Activated naive CD4-positive, alpha-beta T cell treated with anti-CD3 and anti-CD28 coated beads, Interleukin-2, amount 50 U/mL, for 72 hours (primary cell): ENCODE measurements at places on chromosomes 7 and 10. TPM values are rescaled to one million over a fixed set of nuclear protein-coding genes. Genes with fewer than 3 reads are reported as not detected.

Gene TEX36
- not detected for total RNA-seq

Gene PRTFDC1
- total RNA-seq, result 1.1 TPM

DNA sequence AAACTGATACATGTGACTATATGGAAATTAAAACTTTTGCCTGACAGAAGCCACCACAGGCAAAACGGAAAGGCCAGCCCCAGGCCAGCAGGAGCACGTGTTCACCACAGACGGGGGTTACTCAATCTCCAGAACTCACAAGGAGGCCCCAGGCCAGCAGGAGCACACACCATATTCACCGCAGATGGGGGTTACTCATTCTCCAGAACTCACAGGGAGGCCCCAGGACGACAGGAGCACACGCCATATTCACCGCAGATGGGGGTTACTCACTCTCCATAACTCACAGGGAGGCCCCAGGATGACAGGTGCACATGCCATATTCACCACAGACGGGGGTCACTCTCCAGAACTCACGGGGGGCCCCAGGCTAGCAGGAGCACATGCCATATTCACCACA lies 61.5 kb downstream of the NKX6-2 start:
- DNase-seq, result no peak

DNA sequence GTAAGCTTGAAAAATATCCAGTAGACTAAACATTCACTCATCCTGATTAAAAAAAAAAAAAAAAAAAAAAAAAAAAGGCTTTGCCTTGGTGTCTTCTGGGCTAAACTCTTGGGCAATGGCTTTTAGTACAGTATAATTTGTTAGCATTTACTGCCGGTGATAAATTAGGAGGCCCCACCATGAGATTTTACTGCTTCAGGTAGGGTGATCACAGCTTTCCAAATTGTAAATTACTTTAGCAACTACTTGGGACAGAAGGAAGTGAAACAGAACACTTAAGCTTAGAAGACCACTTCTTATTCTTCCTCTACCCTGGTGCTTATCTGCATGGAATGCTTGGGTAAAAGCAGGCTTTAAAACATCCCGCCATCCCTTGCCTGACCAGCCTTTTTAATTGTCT lies 152.1 kb downstream of the HIBADH start:
- DNase-seq, result no peak

DNA sequence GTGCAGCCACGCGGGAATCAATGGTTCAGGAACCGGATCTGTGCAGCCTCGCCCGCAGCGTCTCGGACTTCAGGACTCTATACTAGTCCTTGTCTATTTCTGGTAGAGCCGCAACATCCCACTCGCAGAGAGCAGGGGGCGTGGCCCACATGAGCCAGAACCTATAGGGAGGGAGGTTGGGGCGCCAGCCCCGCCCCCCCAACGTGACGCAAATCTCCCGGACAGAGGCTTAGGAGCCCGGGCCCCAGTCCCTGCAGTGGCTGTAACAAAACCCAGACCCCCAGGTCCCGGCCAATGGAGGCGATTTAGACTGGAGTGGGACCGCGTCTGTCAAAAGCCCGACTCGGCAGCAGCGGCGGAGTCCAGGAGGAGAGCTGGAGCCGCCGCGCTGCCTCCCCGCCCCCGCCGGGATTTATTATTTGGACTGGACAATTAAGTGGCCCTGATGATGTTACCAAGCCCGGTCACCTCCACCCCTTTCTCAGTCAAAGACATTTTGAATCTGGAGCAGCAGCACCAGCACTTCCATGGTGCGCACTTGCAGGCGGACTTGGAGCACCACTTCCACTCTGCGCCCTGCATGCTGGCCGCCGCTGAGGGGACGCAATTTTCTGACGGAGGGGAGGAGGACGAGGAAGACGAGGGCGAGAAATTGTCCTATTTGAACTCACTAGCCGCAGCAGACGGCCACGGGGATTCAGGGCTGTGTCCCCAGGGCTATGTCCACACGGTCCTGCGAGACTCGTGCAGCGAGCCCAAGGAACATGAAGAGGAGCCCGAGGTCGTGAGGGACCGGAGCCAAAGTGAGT lies at the start of gene NKX2-3:
Gene NKX2-3, plus strand, starts transcription at position 256 of the 809 bp plus-strand sequence. Its CDS starts 190 bp downstream, at position 446.
- DNase-seq, result peak; percentile 54

Gene TMEM213
- 0.18 TPM for total RNA-seq

Gene SUN3
- total RNA-seq, result not detected

GRCh38 chr7:140061607-140061930 lies 1.2 kb downstream of the PARP12 start:
- no peak for DNase-seq

GRCh38 chr10:109025172-109025571 lies 898.1 kb downstream of the XPNPEP1 start:
- no peak for DNase-seq
